ENCODE measurements at places on chromosomes 7 and 10.

- peak; percentile 30 for DNase-seq
Observed at GRCh38 chr7:16921644-16922257, 40.0 kb upstream of the AGR3 start.

- DNase-seq, result no peak
Observed at GRCh38 chr10:21518149-21518640, 7.3 kb downstream of the SKIDA1 start.

GRCh38 chr10:77939561-77940001 is 13.0 kb upstream of the DLG5 start:
- peak; percentile 44 for DNase-seq

GRCh38 chr10:75772153-75772887 is 340.9 kb downstream of the LRMDA start:
- DNase-seq, result peak; percentile 67

- no peak for DNase-seq
Observed at GRCh38 chr7:3327099-3327498, 26.0 kb downstream of the SDK1 start.

- no peak for DNase-seq
Observed at GRCh38 chr10:58275261-58275660, 6.3 kb downstream of the CISD1 start.

DNA sequence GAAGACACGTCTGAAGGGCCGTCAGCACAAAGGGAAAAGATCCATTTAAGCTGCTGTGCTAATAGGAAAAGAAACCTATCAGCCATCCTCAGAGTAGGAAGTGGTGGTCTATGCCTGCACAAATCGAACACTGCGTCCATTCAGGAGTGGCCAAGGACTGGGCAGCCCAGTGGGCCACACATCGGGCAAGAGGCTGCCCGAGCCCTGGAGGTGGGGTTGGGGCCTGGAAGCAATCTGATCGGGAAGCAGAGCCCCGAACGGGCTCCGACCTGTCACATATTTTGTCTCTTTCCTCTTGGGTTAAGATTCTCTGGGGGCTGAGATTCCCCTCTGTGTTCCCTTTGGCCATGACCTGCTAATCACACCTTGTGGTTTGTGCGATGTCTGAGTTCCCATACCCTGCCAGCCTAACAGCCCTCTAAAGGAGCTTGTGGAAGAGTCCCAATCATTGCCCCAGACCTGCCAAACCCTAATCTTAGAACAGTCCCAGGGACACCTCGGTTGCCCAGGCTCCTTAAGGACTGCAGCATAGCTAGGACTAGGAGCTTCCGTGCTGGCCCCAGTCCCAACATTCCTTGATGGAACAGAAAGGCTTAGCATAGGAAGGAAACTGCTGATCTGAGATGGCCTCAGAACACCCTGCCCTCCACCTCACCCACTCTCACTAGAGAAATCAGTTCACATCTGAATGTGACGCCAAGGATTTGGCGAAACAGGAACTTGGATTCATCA is 77.9 kb upstream of the SAMD8 start:
- DNase-seq, result no peak

- DNase-seq, result peak; percentile 89
Observed at GRCh38 chr10:33273295-33274002, 61.0 kb downstream of the NRP1 start.

DNA sequence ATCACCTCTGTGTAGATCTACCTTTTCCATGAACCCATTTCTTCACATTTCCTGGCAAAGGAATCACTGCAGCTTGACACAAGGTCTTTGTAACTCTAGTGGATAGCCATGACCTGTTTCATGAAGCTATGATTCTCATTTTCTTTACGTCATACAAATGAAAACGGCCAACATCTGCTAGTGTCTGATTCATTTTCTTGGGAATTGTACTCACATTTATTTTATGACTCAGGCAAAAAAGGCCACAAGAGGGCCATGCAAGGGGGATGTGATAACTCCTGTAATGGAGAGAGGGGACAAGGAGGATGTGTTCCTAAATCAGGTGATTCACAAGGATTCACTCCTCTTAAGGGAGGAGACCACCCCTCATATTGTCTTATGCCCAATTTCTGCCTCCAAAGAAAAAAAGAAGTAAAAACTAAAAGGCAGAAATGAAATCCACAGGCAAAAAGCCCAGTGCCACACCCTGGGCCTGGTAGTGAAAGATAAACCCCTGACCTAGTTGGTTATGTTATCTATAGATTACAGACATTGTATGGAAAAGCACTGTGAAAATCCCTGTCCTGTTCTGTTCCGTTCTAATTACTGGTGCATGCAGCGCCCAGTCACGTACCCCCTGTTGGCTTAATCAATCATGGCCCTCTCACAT is 249.9 kb downstream of the IPMK start:
- DNase-seq, result peak; percentile 89

- DNase-seq, result no peak
Observed at GRCh38 chr7:158366346-158366745, 221.3 kb downstream of the PTPRN2 start.

- DNase-seq, result no peak
Observed at GRCh38 chr10:31508234-31508633, 189.2 kb downstream of the ZEB1 start.

GRCh38 chr7:107277331-107277730 is 108.5 kb downstream of the HBP1 start:
- DNase-seq, result peak; percentile 28

- no peak for DNase-seq
Observed at GRCh38 chr10:47067949-47068940, 157.0 kb downstream of the PTPN20 start.

DNA sequence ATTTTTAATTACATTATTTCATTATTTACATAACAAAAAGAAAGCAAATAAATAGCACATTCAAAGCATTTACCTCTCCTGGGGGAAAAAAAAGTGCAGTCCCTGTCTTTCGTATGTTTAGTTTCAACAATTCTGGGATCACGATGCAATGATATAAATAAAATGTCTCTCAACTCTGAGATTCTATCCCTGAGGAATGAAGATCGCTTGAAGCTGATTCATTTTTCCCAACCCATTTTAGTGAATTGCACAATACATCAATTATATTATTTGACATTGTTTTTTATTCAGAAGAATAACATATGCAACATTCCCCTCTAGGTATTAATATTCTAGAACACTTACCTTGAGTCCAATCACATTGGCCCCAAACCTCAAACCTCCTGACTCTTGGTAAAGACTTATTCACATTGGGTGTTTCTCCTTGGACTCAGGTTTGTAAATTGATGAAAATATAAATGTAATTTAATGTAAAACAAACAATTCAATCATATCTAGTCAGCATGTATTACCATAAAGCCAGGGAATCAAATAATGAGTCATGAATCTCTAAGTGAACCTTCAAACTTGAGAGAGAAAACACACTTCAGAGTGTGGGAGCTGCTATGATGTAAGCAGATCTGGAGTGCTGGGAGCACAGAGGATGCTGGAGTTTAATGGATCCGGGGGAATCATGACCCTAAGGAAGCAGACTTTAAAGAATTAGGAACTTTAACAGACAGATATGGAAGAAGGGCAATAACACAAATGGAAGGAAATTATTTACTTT is 5.3 kb upstream of the SCIN start:
- peak; percentile 56 for DNase-seq

DNA sequence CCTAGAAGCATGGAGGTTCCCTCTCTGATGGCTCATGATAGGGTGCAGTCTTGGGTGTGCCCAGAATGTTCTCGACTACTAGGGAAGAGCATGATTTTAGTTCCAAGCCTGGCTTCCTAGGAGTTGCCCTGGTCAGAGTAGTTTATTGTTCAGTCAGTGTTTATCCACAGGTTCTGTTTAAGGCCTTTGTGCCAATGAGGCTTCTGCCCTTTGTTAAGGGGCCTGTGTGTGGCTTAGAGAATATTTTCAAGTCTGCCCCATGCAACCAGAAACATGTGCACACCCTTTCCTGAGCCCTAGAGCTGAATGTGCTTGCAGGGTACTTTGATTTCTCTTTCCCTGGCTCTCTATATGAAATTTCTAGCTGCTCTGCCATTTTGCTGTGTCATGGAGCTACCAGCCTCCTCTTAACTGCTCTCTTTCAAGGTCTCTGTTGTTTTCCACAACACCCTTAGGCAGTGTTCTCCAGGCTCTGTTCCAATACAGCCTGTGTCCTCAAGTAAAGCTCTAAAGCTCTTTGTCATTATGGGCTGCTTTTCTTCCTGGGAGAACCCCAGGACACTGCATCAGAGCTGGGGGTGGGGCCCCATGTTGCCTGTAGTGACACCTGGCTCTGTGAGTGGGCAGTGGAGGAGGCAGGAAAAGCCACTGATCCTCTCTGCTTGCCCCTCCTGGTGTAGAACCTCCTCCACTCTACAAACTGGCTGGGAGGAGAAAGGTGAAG is 34.1 kb upstream of the TSPAN33 start:
- DNase-seq, result peak; percentile 38

DNA sequence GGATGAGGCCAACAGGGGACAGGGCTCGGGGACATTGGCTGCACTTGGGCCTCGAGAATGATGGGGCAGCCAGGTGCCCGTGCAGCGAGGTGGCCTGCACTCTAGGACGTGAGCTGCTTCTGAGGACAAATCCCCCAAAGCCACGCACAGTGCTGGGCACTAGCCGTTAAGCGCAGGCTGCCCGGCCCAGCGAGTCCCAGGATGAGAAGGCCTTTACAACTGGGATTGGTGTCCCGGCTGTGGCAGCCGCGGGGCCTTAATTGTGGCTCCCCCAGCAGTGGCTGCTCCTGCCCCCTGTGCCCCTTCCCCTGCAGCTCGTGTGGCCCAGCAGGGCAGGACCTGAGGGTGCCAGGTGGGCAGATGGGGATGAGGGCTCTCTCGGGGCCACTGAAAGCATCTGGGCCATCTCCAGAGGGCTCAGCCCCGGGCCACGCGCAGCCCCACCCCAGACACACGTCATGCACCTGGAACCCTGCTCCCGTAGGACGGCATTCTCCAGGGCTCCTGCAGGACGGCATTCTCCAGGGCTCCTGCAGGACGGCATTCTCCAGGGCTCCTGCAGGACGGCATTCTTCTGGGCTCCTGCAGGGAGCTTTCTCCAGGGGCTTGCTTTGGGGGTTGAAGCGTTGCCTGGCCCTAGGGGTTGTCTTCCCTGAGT is 6.6 kb downstream of the PWWP2B start:
- DNase-seq, result no peak

DNA sequence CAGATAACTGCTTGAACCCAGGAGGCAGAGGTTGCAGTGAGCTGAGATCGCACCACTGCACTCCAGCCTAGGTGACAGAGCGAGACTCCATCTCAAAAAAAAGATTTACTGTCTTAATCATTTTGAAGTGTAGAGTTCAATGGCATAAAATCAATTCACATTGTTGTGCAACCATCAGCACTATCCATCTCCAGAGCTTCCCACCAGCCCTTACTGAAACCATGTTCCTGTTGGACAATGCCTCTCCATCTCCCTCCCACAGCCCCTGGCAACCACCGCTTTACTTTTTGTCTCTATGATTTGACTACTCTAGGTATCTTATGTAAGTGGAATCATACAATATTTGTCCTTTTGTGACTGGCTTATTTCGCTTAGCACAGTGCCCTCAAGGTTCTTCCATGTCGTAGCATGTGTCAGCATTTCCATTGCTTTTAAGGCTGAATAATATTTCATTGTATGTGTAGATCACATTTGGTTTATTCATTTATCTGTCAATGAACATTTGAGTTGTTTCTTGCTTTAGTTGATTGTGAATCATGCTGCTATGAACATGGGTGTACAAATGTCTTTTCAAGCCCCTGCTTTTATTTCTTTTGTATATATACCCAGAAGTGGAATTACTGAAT is 33.1 kb downstream of the NACAD start:
- no peak for DNase-seq

DNA sequence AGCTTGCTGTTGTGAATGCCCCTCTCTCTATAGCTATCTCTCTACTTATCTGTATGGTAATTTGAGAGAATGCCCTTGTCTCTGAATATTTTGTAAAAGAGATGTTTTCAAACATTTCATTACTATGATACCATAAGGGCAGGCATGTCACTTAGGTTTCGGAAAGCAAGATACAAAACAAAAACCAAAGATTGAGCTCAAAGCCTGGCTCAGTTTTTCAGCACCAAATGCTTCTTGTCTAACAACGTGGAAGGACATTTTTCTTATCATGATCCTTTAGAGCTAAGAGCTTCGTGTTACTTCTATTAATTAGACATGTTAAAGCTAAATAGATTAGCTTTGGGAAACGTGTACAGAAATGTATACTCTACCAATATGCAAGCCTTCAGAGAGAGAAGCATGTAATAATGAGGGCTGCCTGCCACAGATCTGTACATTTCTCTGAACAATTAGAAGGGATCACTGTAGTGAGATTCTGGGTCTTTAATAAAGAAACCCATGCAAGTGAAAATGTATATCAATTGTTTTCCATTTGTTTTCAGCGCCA is 148.9 kb downstream of the ARID5B start:
- DNase-seq, result no peak

DNA sequence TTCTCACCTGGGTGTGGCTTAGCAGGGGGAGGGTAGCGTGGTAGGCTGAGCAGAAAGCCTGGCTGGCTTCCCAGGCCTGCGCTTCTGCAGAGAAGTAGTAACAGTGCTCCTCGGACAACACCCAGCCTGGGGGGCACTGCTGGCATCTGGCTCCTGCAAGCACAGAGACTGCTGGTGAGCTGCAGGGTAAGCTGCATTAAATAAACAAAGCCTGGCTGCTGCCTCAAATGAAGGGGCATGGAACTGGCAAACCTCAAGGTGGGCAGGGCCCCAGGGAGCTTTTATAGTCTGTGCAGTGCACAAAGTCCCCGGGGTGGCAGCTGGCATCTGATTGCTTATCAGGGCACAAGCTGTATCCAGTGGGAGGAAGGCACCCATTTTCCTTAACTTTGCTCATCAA is 3.9 kb downstream of the KLRG2 start:
- DNase-seq, result no peak

DNA sequence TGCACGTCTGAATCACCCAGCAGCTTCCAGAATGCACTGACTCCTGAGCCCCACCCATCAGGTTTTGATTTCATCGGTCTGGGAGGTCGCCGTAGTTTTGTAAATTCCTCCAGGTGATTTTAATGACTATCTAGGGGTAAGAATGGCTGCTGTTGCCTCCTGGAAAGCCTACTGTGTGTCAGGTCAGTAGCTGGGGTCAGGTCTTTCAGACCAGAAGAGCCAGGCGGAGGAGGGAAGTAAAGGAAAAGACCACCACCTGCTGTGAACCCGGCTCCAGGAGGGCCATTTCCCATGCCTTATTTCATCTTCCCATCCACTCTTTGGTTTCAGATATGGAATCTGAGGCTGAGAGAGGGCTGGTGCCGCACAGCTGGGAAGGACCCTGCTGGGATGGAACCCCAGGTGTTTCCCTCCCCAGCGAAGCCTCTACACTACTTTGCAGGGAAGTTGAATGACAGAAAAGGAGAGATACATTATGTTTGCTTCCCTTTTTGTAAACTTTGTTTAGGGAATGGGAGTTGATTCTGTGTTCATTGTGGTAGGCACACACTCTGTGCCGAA is 19.8 kb downstream of the ADAMTS14 start:
- no peak for DNase-seq

Data from iris pigment epithelial cell (primary cell).